ENCODE measurements at places on chromosomes 3 and 15.

- DNase-seq = no peak
These were observed 406.6 kb upstream of the DPPA4 start for GRCh38 chr3:109743981-109744380.

DNA sequence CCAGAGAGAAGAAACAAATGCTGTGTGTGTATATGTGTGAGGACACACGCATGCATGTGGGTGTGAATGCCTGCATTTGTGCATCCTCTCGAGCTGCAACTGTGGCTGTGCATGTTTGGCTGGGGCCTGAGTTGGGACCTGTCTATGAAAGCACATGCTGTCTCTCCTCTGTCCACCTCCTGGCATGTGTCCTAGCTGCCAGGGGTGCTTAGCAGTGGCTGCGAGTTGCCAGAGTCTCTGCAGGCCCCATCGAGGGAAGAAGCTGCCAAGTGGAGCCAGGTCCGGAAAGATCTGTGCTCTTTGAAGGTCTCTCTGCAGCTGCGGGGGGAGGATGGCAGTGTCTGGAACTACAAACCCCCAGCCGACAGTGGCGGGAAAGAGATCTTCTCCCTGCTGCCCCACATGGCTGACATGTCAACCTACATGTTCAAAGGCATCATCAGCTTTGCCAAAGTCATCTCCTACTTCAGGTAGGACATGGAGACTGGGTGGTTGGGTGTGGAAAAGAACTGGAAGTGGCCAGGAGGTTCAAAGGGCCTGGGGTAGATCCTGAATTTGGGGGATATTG lies 30.7 kb downstream of the NR1I2 start:
- no peak for DNase-seq

DNA sequence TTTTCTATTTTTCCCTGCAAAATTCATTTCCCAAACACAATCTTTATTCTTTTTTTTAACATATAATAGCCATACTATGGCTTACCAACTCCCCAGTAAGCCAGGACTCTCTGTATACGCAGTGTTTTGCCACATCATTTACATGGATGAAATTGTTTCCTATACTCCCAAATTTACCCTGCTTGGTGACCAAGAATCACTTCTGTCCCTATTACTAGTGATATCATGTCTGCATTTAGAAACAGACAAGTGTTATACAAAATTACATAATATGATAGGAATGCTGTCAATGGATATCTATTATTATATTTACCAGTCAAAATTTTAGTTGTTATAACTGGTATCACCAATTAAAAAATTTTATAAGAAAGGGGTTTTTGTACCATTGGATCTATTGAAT lies 77.8 kb downstream of the LIPC start:
- no peak for DNase-seq

DNA sequence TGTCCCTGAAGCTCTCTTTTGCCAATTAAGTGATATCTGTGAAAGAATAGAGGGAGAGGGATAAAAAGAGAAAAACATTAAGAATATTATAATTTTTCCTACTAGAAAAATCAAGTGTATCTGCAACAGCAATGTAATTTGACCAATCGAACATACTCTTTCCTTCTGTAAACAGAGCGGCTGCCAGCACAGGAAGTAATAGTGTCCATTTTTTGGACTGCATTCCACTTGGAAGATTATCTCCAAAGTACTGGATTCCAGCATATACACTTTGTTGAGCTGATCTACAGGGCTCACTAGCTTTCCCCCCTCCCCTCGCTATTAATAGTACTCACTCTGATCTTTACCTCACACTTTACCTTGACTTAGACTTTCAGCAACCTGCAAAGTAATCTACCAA lies 90.4 kb downstream of the SUCLG2 start:
- DNase-seq = no peak

- no peak for DNase-seq
These were observed 205.9 kb upstream of the CDIN1 start for GRCh38 chr15:36373550-36373949.

DNA sequence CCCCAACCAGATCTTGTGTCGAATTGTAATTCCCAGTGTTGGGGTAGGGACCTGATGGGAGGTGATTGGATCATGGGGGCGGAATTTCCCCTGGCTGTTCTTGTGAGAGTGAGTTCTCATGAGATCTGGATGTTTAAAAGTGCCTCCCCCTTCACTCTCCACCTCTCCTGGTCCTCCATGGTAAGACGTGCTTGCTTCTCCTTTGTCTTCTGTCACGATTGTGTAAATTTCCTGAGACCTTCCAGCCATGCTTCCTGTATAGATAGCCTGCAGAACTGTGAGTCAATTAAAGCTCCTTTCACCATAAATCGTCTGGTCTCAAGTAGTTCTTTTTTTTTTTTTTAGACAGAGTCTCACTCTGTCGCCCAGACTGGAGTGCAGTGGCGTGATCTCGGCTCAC lies 42.3 kb downstream of the NR1D2 start:
- DNase-seq = no peak

DNA sequence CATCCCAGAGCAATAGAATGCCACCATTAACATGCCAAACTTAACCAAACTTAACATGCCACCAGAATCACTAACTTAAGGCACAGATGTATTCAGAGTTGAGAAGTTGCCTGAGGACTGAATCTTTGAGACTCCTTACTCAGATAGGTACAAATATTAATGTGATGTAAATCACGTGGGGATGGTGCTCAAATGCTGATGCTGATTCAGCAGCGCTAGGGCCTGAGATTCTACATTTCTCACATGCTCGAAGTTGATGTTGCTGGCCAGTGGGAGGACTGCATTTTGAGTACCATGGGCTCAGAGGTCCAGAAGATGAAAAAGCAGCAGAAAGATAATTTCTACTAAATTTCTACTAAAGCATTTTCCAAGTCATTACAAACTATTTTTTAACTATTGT lies 54.1 kb downstream of the RPL22L1 start:
- DNase-seq = no peak

All from AG20443 (cell line).